ENCODE measurements at places on chromosomes 1 and 21.
A peak's percentile ranks its signal among the peaks of the same experiment; 100 is the strongest.

DNA sequence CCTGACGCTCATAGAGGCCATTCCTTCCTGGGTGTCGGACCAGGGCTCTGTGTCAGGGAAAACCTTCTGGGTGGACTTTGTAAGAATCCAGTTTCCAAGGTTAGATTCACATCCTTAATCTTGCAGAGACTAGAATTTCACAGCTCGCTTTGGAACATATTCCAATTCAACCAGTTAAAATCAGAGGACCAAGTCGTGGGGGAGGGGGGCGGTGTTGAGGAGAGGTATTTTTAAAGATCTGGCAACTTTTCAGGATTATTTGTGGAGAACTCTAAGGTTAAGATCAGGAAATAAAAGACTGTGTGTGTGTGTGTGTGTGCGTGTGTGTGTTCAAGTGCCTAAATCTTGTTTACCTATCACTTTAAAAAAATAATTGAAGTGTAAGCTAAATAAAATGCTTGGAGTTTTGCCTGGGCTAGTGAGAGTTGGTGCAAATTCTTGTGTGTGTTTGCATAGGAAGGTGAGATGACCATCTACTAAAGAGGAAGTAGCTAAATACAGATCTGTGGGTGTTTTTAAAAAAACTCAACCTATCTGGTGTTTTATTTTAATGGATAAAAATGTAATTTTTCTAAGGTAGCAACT is 21.8 kb downstream of the TENT5C start:
- no peak for DNase-seq

GRCh38 chr21:38227401-38227800 is 29.4 kb upstream of the KCNJ15 start:
- no peak for DNase-seq

GRCh38 chr1:39115271-39116110 is 89.0 kb upstream of the MACF1 start:
- no peak for DNase-seq

GRCh38 chr1:170296642-170297041 is 150.9 kb downstream of the NTMT2 start:
- no peak for DNase-seq

- DNase-seq = no peak
These were observed 296.8 kb downstream of the PBX1 start for GRCh38 chr1:164855716-164856329.

DNA sequence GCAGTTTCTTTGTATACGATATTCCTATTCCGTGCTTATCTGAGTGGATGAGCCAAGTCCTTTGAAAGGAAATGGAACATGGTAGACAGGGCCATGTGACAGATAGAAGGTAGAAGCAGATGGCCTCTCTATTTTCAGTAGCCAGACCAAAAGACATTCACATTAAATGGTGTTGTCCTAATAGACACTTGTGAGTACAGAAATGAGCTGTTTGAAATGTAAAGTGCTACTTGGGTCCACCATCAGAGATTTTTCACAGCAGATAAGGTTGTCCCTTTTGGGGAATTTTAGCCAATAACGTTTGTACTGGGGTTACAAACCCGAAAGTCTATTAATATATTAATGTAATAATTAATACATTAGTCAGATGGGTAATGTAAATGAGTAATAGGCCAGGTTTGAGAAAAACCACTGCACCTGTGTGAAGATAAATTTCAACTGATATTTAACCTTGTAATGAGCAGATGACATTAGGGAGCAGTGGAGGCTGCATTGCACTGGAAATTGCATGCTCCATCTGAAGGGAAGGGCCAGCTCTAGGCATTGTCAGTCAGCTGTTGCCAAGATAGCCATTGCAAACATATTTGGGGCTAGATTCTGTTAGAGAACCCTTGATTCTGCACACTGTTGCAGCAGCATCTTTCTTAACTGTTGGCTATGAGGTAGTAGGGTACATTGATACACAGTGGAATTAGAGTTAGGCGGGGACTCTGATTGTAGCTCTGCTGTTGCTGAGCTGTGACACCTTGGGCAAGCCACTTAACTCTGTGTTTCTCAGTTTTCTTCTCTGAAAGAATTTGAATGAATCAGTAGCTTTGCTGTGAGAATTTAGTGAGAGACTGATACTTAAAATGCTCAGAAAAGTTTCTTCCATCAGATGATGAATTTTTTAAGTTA is 43.8 kb downstream of the FGGY start:
- DNase-seq = no peak

GRCh38 chr1:92333668-92334067 is 34.8 kb downstream of the RPAP2 start:
- no peak for DNase-seq

DNA sequence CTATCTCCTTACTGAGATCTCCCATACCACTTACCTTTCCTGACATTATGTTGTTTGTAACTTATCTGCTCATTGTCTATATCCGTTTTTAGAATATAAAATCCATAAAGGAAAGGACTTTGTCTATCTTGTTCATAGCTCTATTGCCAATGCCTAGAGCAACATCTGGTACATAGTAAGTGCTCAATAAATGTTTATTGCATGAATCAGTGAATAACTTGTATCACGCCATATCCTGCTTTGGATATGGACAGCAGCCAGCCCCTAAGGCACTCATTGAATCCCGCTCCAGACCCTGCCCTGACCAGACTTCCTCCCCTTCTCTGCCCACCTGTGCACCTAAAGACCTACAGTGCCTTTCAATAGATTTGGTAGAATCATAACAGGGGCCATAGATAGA is 298.1 kb upstream of the PLXNA2 start:
- DNase-seq = no peak

- DNase-seq = no peak
These were observed 15.8 kb downstream of the SNX7 start for GRCh38 chr1:98677288-98677687.

GRCh38 chr1:85612704-85613361 is 32.3 kb downstream of the CCN1 start:
- no peak for DNase-seq

GRCh38 chr1:1817221-1817620 is 39.0 kb upstream of the NADK start:
- DNase-seq = no peak

- peak; percentile 18 for DNase-seq
These were observed 16.2 kb upstream of the ERICH3 start for GRCh38 chr1:74689621-74690363.

GRCh38 chr1:218250492-218250891 is 34.6 kb upstream of the RRP15 start:
- DNase-seq = no peak

GRCh38 chr1:51537568-51537967 is 18.5 kb upstream of the EPS15 start:
- DNase-seq = no peak

GRCh38 chr1:25922056-25922970 is 16.1 kb upstream of the STMN1 start:
- peak; percentile 49 for DNase-seq

DNA sequence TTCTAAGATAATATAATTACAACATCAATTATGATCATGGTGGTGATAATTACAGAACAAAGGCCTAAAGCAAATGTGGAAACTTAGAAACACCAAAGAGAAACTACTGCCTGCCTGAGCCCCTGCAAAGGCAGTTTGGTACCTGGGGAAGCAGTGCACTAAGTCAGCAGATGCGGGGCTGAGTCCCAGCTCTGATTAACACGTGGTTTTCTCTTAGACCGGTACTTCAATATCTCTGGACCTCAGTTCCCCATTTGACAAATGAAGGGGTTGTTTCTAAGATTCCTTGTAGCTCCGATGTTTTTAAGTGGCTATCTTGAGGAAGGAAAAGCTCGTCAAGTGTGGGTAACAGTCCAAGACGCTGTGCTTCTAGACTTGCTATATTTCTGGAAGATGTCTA is 16.7 kb upstream of the PLEKHA6 start:
- no peak for DNase-seq

GRCh38 chr1:50103615-50104081 is 5.1 kb upstream of the ELAVL4 start:
- DNase-seq = no peak

DNA sequence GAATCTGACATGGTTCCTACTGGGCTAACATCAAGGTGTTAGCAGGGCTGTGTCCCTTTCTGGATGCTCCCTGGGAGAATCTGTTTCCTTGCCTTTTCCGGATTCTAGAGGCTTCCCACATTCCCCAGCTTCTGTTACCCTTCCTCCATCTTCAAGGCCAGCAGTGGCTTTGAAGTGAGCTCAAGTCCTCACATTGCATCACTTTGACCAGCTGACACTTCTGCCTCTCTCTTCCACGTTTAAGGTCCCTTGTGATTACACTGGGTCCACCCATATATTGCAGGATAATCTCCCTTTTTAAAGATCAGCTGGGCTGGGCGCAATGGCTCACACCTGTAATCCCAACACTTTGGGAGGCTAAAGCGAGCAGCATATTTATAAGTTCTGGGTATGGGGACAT is 33.1 kb downstream of the CNST start:
- no peak for DNase-seq

Measured in NCI-H1417 treated with DMSO at 0.1 percent for 48 hours (cell line).